ENCODE measurements at places on chromosomes 6 and 20.

DNA sequence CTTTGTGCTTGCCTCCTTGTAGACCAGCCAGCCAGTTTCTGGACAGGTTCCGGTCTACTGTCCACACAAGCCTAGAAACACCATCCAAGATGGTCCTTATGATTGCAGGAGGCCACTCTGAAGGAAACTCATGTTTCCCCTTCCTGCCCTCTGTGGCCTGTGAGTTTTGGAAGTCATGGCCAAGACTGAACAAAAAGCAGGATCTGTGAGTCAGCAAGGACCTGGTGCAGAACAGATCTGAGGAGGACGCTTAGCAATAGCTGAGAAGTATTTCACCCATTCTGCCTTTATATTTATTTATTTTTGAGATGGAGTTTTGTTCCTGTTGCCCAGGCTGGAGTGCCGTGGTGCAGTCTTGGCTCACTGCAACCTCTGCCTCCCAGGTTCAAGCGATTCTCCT is 134.6 kb upstream of the EEF1E1 start:
- no peak for DNase-seq

DNA sequence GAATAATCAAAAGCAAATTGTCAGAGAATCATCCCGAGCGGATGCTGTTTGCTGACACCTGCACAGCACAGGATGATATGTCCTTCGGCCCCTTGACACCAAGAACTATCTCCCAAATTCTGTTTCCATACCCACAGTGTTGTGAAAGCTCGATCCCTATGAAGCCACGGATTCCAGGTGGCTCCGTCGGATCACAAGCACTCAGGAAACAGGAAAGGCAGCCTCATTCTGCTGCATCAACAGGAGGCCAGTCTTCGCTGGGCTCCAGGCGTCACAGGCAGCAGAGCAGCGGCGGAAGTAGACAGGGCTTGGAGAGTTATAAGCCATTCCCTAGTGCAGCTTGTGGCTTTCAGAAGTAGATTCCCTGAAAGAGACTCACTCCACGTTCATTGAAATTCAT is 342.3 kb downstream of the C6orf118 start:
- DNase-seq = no peak

DNA sequence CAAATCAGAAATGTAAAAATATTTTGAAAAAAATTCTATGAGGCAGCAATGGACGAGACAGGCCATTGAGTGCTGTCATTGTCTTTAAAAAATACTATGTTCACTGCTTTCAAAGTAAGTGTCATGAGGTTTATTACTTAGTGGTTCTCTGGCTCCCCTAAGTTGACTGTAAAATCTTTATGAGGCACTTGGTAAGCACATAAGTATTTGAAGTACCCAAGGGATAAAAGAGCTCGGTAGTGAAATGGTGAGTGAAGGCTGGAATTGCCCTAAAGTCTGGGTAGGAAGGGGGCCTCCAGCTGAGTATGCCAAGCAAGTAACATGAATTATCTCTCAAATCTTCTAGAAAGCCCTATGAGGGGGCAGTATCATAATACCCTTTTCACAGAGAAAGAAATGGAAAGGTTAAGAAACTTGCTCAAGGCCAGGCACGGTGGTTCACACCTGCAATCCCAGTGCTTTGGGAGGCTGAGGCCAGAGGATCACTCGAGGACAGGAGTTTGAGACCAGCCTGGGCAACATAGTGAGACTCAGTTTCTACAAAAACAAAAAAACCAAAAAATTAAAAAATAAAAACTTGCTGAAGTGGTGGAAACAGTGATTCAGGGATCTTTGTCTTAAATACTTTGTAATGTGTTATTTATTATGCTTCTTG is 5.5 kb upstream of the CTCFL start:
- DNase-seq = no peak

DNA sequence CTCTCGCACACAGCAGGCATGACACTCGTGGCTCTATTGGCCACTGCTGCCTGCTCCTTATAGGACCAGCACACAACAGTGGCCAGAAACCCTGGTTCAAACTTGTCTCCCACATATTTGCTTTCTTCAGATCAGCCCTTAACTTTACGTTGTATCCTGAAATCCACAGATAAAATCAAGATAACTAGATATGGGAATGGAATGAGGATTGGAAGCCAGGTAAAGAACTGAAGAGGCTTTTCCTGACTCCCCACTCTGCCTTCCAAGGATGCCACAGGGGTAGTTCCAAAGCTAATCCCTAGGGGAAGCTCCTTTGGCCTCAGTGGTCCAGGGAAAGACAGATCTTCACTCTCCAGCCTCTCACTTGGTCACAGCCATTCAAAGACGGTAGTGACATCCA is 86.5 kb downstream of the INSM1 start:
- no peak for DNase-seq

- DNase-seq = no peak
These were observed 11.5 kb downstream of the RIOK1 start for GRCh38 chr6:7401075-7401474.

DNA sequence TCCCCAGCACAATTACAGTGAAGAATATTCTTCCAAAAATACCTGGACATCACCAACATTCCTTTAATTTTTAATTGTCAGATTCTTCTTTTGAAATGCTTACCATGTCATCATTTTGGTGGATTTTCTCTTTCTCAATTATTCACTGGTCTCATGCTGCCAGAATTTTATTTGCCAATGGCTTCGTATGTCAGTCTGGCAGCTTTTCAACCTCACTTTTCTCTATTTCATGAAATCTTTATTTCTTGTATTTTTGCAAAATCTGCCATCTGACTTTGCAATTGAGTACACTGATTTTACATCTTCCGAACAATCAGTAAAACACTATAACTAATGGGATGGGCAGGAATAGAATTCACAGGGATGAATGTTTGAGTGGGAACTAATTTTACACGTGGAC is 84.1 kb downstream of the BTBD9 start:
- no peak for DNase-seq

GRCh38 chr20:382291-383115 is 1.9 kb downstream of the TRIB3 start:
- no peak for DNase-seq

DNA sequence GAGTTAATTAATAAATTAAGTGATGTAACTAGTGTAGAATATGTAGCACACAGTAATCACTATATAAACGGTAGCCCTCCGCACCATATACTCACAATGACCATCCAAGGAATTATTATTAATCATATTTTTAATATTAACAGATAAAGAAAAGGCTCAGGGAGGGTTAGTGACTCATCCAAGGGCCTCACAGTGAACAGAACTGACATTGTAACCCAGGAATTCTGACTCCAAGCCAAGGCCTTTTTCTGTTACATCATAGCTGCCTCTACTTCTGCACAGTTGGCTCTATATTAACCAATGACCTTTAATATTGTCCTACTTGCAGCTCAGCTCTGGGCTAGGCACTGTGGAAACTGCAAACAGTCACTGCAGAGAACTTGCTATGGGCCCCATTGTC is 117.5 kb upstream of the SIRPG start:
- no peak for DNase-seq

GRCh38 chr6:35935469-35935868 is 14.6 kb upstream of the SRPK1 start:
- no peak for DNase-seq

DNA sequence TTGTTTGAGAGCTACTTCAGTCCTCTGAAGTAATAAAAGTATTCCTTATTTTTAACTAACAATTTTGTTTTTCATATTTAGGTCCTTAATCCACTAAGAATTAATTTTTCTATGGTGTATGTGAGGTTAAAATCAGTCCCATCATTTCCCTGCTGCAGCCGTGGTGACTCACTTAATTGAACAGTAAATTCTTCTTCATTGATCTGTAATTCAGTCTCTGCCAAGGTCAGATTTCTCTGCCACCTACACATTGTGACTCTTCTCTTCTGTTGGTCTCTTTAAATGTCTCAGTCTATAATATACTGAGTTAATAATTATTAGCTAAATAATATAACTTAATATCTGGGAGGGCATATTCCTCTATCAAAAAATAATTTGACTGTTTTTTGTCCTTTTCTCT is 262.3 kb downstream of the UTRN start:
- DNase-seq = no peak

DNA sequence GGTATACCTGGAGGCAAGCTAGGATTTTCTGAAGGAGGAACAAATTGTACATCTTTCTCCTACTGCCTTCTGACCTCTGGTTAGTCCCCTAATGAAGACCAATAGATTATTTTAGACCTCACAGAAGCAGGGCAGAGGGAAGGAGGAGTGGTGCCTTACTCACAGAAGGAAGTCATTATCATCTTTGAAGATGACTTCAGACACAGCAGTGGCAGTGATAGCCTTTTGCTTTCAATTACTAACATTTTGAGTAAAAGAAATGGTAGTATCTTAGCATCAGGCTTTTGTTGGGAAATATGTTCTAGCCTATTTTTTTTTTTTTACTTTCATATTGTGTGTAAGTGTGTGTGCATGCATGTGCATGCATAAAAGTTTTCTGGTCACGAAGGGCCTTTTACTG is 164.2 kb upstream of the PLN start:
- DNase-seq = no peak

- no peak for DNase-seq
These were observed 30.6 kb downstream of the FITM2 start for GRCh38 chr20:44280387-44280786.

- no peak for DNase-seq
These were observed 154.1 kb downstream of the FOXA2 start for GRCh38 chr20:22430154-22430745.

- DNase-seq = no peak
These were observed 77.6 kb upstream of the STXBP5 start for GRCh38 chr6:147126618-147127022.

DNA sequence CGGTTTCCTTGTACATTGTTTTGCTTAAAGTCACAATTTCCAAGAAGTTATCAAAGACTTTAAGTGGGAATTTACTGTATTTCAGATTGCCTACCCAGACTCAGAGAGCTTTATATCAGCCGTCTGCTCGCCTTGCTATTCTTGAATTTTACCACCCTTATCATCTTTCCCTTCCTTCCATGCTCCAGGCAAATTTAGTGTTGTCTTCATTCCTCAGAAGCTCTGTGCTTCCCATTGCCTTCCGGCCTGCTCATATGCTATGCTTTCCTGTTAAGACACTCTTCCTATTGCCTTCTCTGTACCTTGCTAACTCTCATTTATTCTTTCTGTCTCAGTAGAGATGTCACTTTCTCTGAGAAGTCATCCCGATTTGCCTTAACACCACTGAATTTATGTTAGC is 52.1 kb downstream of the CD2AP start:
- no peak for DNase-seq

DNA sequence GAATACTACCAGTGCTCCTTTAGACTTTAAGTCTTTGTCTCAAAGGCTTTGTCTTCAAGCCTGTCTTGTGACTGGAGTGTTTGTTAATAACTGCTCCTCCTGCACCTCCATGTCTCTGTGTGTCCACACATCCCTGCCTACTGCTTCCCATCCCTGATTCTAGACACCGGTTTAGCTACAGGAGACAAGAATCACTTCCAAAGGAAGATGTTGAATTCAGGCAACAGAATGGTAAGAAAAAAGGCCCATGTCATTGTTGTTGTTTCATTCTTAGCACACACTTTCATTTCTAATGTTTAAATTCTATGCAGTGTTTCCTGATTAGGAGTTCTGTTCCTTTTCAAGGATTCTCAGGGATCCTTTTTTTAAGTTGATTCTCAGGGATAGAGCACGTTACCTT is 293.6 kb upstream of the STXBP5 start:
- DNase-seq = no peak

- no peak for DNase-seq
These were observed 18.3 kb upstream of the NTSR1 start for GRCh38 chr20:62690261-62690820.

GRCh38 chr6:150006961-150007464 is 18.3 kb downstream of the RAET1L start:
- DNase-seq = no peak

DNA sequence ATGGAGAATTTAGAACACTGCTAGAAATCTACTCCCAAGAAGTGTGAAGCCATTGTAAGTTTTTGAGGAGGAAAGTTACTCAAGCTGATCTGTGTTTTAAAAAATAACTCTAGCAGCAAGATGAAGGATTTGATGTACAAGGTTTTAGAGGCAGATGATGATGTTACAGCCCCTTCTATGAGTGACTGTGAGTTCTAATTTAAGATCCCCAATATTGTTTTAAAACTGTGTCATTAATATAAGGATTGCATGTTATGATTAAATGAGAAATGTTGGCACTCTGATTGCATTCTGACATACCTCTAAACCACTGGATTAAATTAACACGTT is 293.5 kb downstream of the ADGB start:
- DNase-seq = no peak

- no peak for DNase-seq
These were observed 82.0 kb downstream of the JPH2 start for GRCh38 chr20:44104798-44105517.

DNA sequence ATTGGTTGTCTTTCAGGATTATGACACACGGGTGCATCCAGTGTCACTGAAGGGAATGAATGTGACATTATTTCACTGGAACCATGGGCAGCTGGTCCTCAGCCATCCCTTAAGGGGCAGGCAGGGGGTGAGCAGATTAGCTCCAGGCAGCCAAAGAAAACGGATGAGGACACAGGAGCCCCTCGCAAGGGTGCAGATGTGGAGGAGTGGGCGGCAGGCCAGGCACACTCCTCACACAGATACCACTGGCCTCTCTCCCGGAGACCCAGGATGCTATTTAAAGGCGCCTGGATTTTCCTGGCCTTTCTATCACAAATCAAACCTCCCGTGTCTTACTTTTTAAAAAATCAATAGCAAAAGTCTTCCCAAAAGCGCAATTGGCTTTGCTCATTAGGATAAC is 210.4 kb downstream of the TAF4 start:
- no peak for DNase-seq

GRCh38 chr6:113006494-113006893 is 659.4 kb downstream of the RFPL4B start:
- DNase-seq = no peak

DNA sequence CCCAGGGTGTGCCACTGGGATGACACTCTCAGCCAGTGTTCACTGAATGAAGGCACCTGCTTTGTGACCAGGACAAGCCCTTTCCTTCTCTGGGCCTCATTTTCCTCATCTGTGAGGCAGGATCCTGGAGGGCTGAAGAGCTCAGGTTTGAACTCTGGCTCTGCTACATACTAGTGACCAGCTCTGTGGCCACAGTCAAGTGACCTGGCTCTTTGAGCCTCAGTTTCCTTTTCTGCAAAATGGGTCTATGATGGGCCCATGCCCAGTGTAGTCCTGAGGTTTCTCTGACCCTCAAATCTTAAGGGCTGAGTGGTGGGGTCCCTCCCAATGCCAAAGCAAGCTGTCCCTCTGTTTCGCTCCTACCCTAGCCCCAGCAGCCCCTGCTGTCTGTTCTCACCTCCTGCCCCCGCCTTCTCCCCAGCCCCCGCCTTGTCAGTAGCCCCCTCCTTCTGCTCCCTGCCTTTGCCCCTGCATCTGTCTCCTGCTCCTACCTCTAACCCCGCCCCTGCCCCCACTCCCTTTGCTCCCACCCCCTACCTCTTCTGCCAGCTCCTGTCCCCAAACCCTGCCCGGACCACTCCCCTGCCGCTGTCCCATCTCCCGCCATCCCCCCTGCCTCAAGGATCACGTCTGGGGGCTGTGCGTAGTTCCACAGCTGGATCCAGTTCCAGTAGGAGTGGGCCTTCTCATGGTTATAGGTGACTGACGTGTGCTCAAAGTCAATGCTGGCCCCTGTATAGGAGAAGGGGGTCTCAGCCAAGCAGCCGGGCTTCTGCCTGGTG is 17.0 kb downstream of the SUN5 start:
- no peak for DNase-seq

Measured in T-helper 17 cell (primary cell).